CD4-positive, alpha-beta T cell treated with Interleukin-21 for 1 hour (primary cell): ENCODE measurements at places on chromosomes 1 and 21.

- DNase-seq: no peak
Measured at GRCh38 chr1:96338622-96339021, 383.0 kb upstream of the PTBP2 start.

DNA sequence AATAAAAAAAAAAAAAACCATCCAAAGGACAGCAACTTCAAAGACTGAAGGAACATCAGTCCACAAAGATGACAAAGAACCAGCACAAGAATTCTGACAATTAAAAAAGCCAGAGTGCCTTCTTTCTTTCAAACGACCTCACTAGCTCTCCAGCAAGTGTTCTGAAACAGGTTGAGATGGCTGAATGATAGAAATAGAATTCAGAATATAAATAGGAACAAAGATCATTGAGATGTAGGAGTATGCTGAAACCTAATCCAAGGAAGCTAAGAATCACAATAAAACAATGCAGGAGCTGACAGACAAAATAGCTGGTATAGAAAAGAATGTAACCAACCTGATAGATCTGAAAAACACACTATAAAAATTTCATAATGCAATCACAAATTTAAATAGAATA is 218.2 kb downstream of the GIPC2 start:
- DNase-seq: no peak

GRCh38 chr1:67137307-67137753 is 2.6 kb upstream of the C1orf141 start:
- no peak for DNase-seq

- DNase-seq: no peak
Measured at GRCh38 chr1:70897273-70897672, 150.3 kb downstream of the PTGER3 start.

DNA sequence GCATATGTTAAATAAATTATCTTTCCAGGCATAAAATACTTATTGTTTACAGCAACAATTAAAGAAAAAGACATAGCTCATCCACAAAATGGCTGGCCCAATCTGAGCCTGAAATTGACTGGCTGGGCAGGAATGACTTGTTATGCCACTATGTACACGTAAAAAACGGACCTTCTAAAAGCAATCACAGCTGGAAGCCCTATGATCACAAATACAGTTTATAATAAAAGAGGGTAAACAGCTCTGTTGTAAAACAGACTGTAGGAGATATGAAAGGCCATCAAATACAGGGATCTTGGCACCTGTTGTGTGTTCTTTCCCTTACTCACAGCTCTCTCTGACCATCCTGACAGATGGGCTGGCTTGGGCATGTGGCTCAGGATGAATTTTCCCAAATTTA is 70.5 kb upstream of the DMRTA2 start:
- no peak for DNase-seq

DNA sequence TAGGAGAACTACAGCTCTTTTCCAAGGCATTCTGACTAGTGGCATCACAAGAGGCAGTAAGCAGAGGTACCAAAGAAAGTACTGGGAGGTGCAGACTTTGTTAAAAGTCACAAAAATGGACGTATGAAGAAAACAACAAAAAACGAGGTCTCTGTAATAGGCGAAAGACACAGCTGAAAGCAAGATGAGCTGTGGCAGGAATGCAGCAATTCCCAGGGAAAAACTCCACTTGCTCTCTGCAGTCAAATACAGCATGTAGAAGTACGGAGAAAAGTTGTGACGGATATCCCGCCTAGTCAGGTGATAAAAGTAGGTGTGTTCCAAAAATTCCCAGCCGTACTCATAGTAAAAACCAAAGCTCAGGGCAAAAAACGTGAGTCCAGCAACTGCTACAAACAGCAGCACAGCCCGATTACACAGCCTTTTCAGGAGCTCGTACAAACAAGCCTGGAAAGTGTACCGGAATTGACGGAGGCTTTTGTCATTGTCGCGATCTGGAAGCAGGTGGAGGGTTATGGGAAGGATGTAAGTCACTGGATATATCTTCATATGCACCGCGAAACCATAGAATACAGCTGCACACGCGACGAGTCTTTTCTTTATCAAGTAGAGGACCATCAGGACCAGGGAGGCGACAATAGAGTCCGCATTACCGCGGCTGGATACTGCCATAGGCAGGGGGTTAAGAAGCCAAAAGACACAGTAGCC is 979 bp downstream of the PIGM start:
- DNase-seq: peak; percentile 19

GRCh38 chr1:67801903-67802302 is 31.4 kb downstream of the GNG12 start:
- DNase-seq: no peak

GRCh38 chr21:31520561-31521098 is 138.9 kb upstream of the SOD1 start:
- no peak for DNase-seq

GRCh38 chr1:222927031-222927430 is 112.2 kb downstream of the DISP1 start:
- no peak for DNase-seq

- DNase-seq: peak; percentile 23
Measured at GRCh38 chr1:155241841-155242264, 13.4 kb downstream of the ENTREP3 start.

DNA sequence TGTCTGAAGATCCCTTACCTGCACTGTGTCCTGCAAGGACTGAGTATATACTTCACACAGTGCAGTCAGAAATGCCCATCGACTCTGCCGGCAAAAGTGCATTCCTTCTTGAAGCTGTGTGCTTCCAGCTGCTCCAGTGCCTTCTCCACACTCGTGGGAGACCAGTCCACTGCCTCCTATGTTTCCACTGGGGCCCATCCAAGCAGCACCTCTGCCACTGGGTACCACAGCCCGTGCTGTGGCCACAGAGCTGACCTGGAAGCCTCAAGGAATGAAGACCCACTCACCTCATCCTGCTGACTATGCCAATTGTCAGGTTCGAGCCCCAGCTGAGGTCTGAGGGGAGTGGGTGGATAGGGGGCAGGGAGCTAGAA is 108.1 kb downstream of the GDAP2 start:
- DNase-seq: no peak

GRCh38 chr1:5969168-5969567 is 23.1 kb downstream of the NPHP4 start:
- DNase-seq: no peak
